Chondrocyte (in vitro differentiated cells): ENCODE measurements at places on chromosomes 16 and 17.

- DNase-seq: no peak
Observed at GRCh38 chr16:68605746-68606145, 39.4 kb upstream of the CDH3 start.

DNA sequence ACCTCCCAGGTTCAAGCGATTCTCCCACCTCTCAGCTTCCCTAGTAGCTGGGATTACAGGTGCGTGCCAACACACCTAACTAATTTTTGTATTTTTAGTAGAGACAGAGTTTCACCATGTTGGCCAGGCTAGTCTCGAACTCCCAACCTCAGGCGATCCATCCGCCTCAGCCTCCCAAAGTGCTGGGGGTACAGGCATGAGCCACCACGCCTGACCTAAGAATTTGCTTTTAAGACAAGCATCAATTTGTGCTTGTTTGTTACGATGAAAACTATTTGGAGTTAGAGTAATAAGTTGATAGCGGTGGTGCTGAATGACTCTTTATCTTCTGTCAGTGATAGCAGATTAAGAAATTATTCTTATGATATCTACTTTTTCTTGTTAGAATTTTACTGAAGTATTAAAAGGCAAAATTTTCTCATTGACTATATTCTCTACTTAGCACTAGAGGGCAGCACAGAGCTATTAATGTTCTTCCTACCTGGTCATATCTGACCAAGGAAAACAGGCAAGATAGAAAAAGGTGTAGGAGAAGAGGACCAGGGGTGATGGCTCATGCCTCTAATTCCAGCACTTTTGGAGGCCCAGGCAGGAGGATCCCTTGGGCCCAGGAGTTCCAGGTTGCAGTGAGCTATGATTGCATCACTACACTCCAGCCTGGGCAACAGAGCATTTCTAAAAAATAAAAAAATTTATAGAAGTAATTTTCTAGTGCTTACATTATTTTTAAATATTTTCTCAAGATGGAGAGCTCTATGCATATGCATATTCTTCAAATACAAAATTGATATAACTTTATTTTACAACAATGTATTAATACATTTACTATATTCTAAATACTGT, 24.5 kb downstream of the STXBP4 start:
- DNase-seq: no peak

- DNase-seq: no peak
Observed at GRCh38 chr17:27945333-27945616, 52.1 kb upstream of the LYRM9 start.

- DNase-seq: peak; percentile 56
Observed at GRCh38 chr17:50046179-50046578, 9.7 kb upstream of the ITGA3 start.

- no peak for DNase-seq
Observed at GRCh38 chr17:43907425-43907981, at the start of gene MPP2. MPP2 (minus strand) TSS chr17:43907536; CDS start chr17:43904460, 3,076 bp downstream.

- DNase-seq: no peak
Observed at GRCh38 chr17:43679911-43680310, 18.2 kb upstream of the MEOX1 start.
